Testis (tissue), 5 donors: ENCODE measurements at places on chromosomes 4 and X. TPM values are rescaled to one million over a fixed set of nuclear protein-coding genes. Genes with fewer than 3 reads are reported as not detected.

DNA sequence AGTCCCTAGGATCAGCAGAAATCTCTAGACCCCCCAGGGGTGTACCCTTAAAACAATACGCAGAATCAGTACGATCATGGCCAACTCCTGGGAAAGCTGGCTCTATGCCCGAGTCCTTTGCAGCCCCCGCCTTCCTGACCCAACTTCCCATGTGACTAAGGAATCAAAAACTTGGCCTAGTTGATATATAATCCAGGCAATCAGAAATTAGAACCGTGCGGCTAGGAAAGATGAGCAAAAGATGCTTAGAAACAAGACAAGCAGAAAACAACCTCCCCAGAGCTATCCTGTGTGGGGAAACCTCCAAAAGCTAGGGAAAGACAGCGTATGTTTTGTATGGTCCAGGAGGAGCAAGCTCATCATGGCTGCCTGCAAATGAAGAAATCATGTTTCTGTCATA lies 110.0 kb downstream of the PPARGC1A start:
- no peak overlapping the region for H3K27ac ChIP-seq
- DNase-seq = no peak
- no peak overlapping the region for H3K4me3 ChIP-seq
- no peaks in the 10 kb centered on the region for H3K36me3 ChIP-seq
- H3K4me1 ChIP-seq = no peaks in the 10 kb centered on the region
- H3K27me3 ChIP-seq = no peaks in the 10 kb centered on the region

C1QTNF7 gene
- 5.1 TPM for total RNA-seq

MUC7 gene
- not detected for total RNA-seq

GRCh38 chr4:5708449-5709206 lies at the start of gene EVC2:
Gene EVC2, minus strand, starts transcription at chr4:5708559. Its CDS starts 46 bp downstream, at chr4:5708513.
- no peaks in the 10 kb centered on the region for H3K27me3 ChIP-seq
- DNase-seq = peak; percentile 74
- H3K36me3 ChIP-seq = no peaks in the 10 kb centered on the region
- H3K4me3 ChIP-seq = peak within 1 kb of the TSS; percentile 79
- peak within 1 kb of the TSS; percentile 79 for H3K27ac ChIP-seq

GRCh38 chr4:3022112-3022511 lies 52.2 kb downstream of the HTT-AS start:
- H3K4me1 ChIP-seq = no peaks in the 10 kb centered on the region
- H3K4me3 ChIP-seq = no peak overlapping the region
- H3K27ac ChIP-seq = no peak overlapping the region
- H3K27me3 ChIP-seq = no peaks in the 10 kb centered on the region
- no peaks in the 10 kb centered on the region for H3K36me3 ChIP-seq

GRCh38 chr4:1234309-1234695 lies 14.6 kb downstream of the CTBP1 start:
- no peak for DNase-seq
- H3K4me1 ChIP-seq = peaks cover 36% of the 10 kb centered on the region
- no peaks in the 10 kb centered on the region for H3K27me3 ChIP-seq
- H3K36me3 ChIP-seq = no peaks in the 10 kb centered on the region
- no peak overlapping the region for H3K27ac ChIP-seq

SPANXC gene
- 3.5 TPM for total RNA-seq

- peak overlapping the region; percentile 87 for H3K27ac ChIP-seq
- H3K36me3 ChIP-seq = no peaks in the 10 kb centered on the region
- H3K27me3 ChIP-seq = no peaks in the 10 kb centered on the region
- H3K4me3 ChIP-seq = peak overlapping the region; percentile 91
These were observed 516 bp upstream of the COX18 start for GRCh38 chr4:73070074-73070390.

TCEAL2 gene
- 52.0 TPM for total RNA-seq

CD99L2 gene
- total RNA-seq = 35.4 TPM

GRCh38 chr4:79759793-79760192 lies 313.2 kb downstream of the ANTXR2 start:
- no peak overlapping the region for H3K4me3 ChIP-seq
- DNase-seq = no peak
- no peaks in the 10 kb centered on the region for H3K4me1 ChIP-seq
- no peak overlapping the region for H3K27ac ChIP-seq
- no peaks in the 10 kb centered on the region for H3K27me3 ChIP-seq
- H3K36me3 ChIP-seq = no peaks in the 10 kb centered on the region
